ENCODE measurements at places on chromosomes 1 and 21.

GRCh38 chr1:14570514-14570913 lies 28.0 kb upstream of the KAZN start:
- DNase-seq, result peak; percentile 47

GRCh38 chr1:9612871-9613624 lies 24.3 kb downstream of the TMEM201 start:
- DNase-seq, result no peak

- DNase-seq, result peak; percentile 30
These were observed 14.6 kb downstream of the SEMA6C start for GRCh38 chr1:151131701-151132334.

DNA sequence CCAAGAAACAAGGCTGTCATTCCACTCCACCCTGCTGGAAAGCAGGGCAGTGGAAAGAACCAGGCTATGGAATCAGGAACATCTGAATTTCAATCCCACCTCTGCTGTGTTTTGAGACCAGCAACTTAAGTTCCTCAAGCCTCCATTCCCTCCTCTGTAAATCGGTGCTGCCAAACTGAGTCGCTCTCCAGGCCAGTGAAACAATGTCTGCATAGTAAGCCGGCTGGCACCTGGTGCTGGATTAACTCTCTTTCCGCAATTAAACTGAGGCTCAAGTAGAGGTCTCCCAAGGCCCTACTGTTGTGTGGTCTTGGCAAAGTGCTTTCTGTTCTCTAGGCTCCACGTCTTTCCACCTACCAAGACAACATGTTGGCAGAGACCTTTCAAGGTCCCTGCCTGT lies 65.3 kb downstream of the SSBP3 start:
- no peak for DNase-seq

Measured in GM23248 (cell line).